Mesenchymal stem cell (in vitro differentiated cells and primary cell): ENCODE measurements at places on chromosomes 7 and 10.

DNA sequence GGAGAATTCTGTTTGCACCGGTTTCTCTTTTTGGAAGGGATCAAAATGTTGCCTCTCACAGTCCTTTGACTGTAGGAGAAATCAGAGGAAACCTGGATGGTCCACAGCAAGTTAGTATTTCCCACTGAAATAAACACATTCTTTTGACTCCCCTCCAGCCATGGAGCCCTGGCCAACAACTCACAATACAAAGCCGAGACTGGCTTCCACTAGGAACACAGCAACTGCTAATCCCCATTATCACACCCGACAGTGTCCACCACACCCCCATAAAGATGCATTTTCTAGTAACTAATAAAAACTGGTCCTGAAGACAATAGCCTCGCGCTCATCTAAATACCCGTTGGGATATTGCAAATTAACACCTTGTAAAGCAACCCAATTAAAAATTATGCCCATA lies 798 bp upstream of the MACROH2A2 start:
- no peak for DNase-seq
- peaks cover 19% of the 10 kb centered on the region for H3K27me3 ChIP-seq
- H3K4me3 ChIP-seq = no peak overlapping the region
- H3K4me1 ChIP-seq = peaks cover 8% of the 10 kb centered on the region
- no peak overlapping the region for H3K27ac ChIP-seq

GRCh38 chr7:139341776-139342226 lies 664 bp downstream of the FMC1 start:
- H3K4me3 ChIP-seq = peak overlapping the region; percentile 83
- H3K27ac ChIP-seq = peak overlapping the region; percentile 98
- H3K4me1 ChIP-seq = peaks cover 4% of the 10 kb centered on the region
- DNase-seq = no peak
- peaks cover 3% of the 10 kb centered on the region for H3K36me3 ChIP-seq

DNA sequence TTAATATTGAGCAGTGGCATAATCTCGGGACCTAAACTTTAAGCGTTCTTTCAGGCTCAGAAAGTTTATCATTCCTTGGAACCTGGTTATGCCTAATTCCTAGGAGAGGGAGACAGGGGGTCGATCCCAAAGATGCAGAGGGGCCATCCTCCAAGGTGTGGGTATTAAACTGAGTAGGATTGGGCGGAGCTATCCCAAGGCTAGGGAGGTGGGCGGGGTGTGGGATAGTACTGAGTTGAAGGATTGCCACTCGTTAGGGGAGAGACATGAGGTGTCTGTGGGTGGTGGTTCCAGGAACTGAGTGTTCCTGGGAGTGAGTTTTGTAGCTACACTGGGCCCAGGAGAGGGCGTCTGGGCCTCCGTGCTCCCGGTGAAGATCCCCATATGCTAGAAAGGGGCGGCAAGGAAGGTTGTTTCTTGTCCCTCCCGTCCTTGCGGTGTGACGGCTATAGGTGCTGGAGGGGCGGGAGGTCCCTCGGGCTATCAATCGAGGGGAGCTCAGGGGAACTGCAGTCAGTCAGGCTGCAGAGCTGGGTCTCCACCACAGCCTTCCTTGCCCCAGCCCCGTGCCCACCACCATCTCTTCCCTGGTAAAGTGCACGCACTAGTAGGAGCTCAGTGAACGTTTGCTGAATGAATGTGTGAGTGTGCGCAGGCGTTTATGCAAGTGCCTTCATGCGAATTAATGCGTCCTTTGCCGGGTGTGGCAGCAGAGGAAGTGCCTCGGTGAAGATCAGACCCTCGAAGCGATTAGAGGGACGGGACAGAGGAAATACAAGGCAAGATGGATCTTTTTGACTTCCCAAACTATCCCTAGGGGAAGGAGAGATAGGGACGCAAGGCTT lies 3.0 kb upstream of the HMX2 start:
- no peaks in the 10 kb centered on the region for H3K36me3 ChIP-seq
- no peak overlapping the region for H3K27ac ChIP-seq
- H3K4me1 ChIP-seq = peaks cover 38% of the 10 kb centered on the region
- no peak overlapping the region for H3K4me3 ChIP-seq
- H3K27me3 ChIP-seq = peaks cover 98% of the 10 kb centered on the region

- peaks cover 26% of the 10 kb centered on the region for H3K27me3 ChIP-seq
- peak; percentile 80 for DNase-seq
- no peak within 1 kb of the TSS for H3K27ac ChIP-seq
- peak within 1 kb of the TSS; percentile 72 for H3K4me3 ChIP-seq
- H3K36me3 ChIP-seq = no peaks in the 10 kb centered on the region
- H3K4me1 ChIP-seq = peaks cover 49% of the 10 kb centered on the region
Observed at GRCh38 chr7:519484-520390, at the start of gene PDGFA. PDGFA (minus strand) TSS chr7:519846; CDS start chr7:519001, 845 bp downstream.

DNA sequence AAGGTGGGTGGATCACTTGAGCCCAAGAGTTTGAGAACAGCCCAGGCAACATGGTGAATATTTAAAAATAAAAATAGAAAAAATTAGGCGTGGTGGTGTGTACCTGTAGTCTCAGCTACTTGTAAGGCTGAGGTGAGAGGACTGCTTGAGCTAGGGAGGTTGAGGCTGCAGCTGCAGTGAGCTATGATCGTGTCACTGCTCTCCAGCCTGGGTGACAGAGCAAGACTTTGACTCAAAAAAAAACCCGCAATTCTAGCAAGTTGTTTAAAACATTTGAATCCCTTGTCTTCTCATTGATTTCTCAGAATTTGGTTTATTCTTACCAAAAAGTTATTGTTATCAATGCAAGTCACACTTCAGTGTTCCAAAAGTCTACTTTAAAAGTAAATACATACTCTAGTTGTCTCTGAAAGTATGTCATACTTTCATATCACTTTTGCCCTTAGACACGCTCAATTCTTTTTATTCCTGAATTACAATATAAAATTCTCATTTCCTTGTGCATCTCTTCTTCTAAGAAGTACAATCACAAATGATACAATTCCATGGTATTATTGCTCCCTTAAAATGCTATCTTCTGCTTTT lies 6.3 kb downstream of the EPC1 start:
- H3K4me3 ChIP-seq = no peak overlapping the region
- H3K27me3 ChIP-seq = no peaks in the 10 kb centered on the region
- peaks cover 4% of the 10 kb centered on the region for H3K4me1 ChIP-seq
- no peak overlapping the region for H3K27ac ChIP-seq
- H3K36me3 ChIP-seq = peaks cover 5% of the 10 kb centered on the region

GRCh38 chr7:69638674-69639073 lies 40.4 kb downstream of the AUTS2 start:
- H3K27me3 ChIP-seq = no peaks in the 10 kb centered on the region
- H3K27ac ChIP-seq = no peak overlapping the region
- H3K4me3 ChIP-seq = no peak overlapping the region
- no peaks in the 10 kb centered on the region for H3K36me3 ChIP-seq
- peaks cover under 1% of the 10 kb centered on the region for H3K4me1 ChIP-seq

DNA sequence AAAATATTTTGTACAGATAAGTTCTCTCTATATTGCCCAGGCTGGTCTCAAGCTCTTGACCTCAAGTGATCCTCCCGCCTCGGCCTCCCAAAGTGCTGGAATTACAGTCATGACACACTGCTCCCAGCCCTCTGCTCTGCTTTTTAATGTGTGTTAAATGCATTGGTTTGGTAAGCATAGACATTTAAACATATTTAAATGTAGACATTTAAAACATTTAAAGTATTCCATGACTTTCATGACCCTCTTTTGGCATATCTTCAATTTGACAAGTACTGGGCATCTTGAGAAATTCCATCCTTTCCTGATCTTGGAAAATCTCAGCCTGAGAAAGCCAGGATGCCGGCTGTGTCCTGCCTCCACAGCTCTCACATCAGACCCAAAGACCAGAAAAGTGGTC lies 5.2 kb upstream of the SAR1A start:
- no peak overlapping the region for H3K27ac ChIP-seq
- H3K27me3 ChIP-seq = no peaks in the 10 kb centered on the region
- H3K36me3 ChIP-seq = no peaks in the 10 kb centered on the region
- H3K4me1 ChIP-seq = no peaks in the 10 kb centered on the region
- H3K4me3 ChIP-seq = no peak overlapping the region

DNA sequence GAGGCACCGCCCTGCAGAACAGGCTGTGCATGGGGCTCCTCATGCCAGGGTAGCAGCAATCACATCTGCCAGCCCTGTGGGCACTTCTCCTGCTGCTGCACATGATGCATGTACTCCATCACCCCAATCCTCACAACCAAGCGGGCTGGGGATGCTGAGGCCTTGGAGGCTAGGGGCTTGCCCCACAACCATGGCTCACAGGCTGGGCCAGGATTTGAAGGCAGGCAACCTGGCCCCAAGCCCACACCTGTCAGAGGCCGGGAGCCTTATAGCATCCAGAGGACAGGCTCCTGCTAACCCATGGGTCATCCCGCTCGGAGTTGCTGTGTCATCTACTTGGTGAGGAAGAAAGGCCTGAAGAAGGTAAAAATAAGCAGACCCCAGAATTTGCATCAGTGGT lies 2.2 kb downstream of the POLM start:
- no peaks in the 10 kb centered on the region for H3K27me3 ChIP-seq
- no peak overlapping the region for H3K4me3 ChIP-seq
- H3K36me3 ChIP-seq = peaks cover 59% of the 10 kb centered on the region
- H3K4me1 ChIP-seq = peaks cover 37% of the 10 kb centered on the region

GRCh38 chr7:154767821-154768415 lies 235.0 kb downstream of the PAXIP1 start:
- no peak overlapping the region for H3K27ac ChIP-seq
- DNase-seq = no peak
- H3K4me3 ChIP-seq = no peak overlapping the region
- no peaks in the 10 kb centered on the region for H3K36me3 ChIP-seq
- H3K27me3 ChIP-seq = no peaks in the 10 kb centered on the region
- H3K4me1 ChIP-seq = no peaks in the 10 kb centered on the region

GRCh38 chr7:3607847-3608246 lies 306.8 kb downstream of the SDK1 start:
- H3K36me3 ChIP-seq = no peaks in the 10 kb centered on the region
- no peaks in the 10 kb centered on the region for H3K27me3 ChIP-seq
- DNase-seq = no peak
- H3K27ac ChIP-seq = no peak overlapping the region
- no peak overlapping the region for H3K4me3 ChIP-seq

DNA sequence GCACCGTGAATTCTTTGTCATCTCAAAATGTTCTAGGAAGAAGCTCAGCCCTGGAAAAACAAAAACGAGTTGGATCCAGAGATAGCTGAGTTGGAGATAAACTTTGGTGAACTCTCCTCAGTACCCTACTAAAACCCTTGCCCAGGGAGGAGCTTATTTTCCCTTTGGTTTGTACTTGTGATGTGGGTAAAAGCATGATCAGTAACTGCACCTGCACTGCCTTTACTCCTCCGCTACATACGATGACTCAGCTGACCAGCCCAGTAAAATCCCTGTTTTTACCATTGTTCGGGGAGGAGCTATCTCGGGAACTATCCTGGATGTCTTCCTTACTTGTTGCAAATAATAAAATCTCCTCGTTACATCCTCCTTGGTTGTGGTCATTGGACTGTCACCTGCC lies 359.3 kb downstream of the SH2D4B start:
- H3K4me3 ChIP-seq = no peak overlapping the region
- H3K4me1 ChIP-seq = peaks cover 2% of the 10 kb centered on the region
- no peak for DNase-seq
- H3K36me3 ChIP-seq = no peaks in the 10 kb centered on the region

GRCh38 chr7:4722960-4723630 lies 41.0 kb downstream of the FOXK1 start:
- no peaks in the 10 kb centered on the region for H3K27me3 ChIP-seq
- H3K4me3 ChIP-seq = no peak overlapping the region

DNA sequence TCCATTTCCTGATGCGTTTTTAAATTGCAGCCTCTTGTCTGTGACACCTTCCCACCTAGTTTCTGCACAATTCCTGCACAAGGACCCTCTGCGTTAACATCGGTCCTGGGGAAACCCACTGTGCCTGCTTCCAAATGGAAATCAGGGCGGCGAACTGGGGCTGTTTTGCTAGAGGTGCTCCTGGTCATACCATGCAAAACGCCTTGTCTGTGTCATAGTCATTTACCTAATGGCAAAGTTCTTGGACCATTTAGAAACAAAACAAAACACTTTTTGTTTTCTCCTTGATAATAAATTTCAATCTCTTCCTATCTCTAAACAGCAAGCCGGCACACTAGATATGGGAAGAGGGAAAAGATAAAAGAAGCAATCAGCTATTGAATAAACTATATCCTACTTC lies 206.9 kb upstream of the KLF14 start:
- peaks cover 5% of the 10 kb centered on the region for H3K4me1 ChIP-seq
- H3K27me3 ChIP-seq = no peaks in the 10 kb centered on the region
- no peak overlapping the region for H3K4me3 ChIP-seq
- no peak overlapping the region for H3K27ac ChIP-seq

DNA sequence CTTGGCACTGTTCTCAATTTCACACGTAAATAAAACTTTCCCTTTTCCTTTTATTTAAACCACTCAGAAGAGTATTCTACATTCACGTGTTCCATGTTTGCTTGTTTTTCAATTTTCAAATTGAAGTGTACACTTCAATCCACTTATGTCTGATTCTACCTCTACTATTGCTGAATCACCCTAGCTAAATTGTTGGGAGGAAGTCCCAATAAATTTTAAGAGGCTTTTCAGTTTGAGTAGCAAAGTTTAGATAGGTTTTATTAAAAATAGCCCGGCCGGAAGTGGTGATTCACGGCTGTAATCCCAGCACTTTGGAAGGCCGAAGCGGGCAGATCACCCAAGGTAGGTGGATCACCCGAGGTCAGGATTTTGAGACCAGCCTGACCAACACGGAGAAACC lies 1414.7 kb upstream of the CELF2 start:
- H3K36me3 ChIP-seq = no peaks in the 10 kb centered on the region
- H3K27me3 ChIP-seq = no peaks in the 10 kb centered on the region

DNA sequence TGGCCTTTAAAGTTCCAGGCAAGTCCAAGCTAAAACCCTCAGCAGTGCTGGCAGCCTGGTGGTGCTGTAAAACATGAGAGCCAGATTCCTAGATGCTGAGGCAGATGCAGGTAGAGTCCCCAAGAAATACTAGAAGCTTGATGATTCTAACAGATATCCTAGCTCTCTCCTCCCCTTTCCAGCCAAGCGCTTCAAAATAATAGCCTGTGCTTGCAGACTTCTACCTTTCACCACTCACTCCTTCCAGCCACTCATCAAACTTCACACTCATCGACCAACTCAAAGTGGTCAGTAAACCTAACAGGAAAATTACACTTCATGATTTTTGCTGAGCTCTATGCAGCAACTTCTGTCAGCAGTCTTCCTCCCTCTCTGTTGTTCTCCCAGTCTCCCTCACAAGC lies 50.2 kb downstream of the LMBR1 start:
- H3K4me3 ChIP-seq = no peak overlapping the region
- no peaks in the 10 kb centered on the region for H3K36me3 ChIP-seq
- no peak for DNase-seq
- H3K27me3 ChIP-seq = no peaks in the 10 kb centered on the region
